ENCODE measurements at places on chromosomes 11 and 22. TPM values are rescaled to one million over a fixed set of nuclear protein-coding genes. Genes with fewer than 3 reads are reported as not detected.
A peak's percentile ranks its signal among the peaks of the same experiment; 100 is the strongest.

GRCh38 chr11:64559351-64560138 lies 31.5 kb upstream of the SLC22A12 start:
- no peak for ATAC-seq

The TMPRSS4 gene
- 0.50 TPM for total RNA-seq

DNA sequence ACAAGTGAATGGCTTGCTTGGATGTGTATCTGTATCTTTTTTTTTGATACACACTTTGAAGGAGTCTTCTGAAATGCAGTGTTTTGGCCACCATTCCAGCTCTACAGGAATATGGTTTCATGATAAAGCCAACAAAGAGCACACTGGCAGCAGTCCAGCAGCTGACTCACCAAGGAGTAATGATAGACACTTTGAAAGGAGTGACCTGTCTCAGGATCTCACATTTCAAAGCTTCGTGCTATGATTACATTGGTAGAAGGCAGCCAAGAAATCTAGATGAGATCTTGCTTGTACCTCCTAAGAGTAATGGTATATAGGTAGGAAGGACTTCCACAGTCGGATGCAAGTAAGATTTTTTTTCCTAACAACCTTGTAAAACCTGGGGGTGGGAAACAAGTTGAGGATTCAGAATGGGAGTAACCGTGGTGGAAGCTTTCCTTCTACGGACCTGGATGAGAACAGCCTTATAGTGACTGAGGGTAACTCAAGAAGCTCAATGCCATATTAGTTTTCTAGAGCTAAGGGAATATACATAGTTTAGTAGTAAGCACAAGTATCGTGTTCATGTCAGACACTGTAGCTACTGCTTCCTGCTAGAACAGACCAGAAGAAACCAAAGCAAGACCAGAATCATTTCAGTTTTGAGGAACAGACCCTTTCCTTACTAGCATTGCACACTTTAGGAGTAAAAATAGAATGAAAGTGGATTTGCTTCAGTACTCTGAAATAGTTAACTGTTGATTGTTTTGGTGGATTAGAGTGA lies 25.0 kb downstream of the MTMR3 start:
- peak; percentile 77 for ATAC-seq

DNA sequence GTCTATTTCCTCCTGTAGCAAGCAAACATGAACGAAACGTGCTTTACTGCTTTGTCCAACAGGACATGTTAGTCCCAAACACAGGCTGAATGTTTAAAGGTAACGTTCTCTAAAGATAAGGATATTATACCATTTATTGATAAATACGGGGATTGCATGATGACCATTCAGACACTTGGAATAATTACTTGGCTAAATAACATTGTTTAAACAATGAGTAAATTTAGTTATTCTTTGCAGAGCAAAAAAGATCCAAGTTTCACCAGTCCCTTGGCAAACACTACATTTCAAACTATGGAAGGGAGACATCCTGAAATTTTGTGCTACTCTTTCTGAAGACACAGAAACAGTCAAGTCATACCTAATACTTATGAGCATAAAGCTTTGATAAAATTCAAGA lies 88.0 kb downstream of the ZNF280B start:
- ATAC-seq: no peak

- no peak for ATAC-seq
Measured at GRCh38 chr11:68609761-68610160, 74.6 kb upstream of the GAL start.

DNA sequence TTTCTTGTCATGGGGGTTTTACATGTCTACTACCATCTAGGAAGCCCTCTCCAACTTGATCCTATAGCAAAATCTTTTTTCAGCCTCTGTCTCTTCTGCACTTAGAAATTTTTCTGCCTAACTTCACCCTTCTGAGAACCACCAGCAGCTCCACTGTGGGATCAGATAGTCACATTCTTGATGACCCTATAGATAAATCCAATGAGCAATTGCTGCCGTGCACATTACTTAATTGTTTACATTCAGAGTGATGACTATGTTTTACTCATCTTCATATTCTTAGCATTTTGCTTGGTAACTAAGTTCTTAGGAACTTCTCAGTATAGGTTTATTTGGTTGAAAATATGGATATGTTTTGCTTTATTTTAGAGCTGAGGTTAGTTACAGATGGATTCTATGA lies 12.4 kb upstream of the ETS1 start:
- no peak for ATAC-seq

The STK33 gene
- total RNA-seq: 3.5 TPM

GRCh38 chr11:110159476-110159875 lies 66.3 kb downstream of the ZC3H12C start:
- ATAC-seq: no peak

DNA sequence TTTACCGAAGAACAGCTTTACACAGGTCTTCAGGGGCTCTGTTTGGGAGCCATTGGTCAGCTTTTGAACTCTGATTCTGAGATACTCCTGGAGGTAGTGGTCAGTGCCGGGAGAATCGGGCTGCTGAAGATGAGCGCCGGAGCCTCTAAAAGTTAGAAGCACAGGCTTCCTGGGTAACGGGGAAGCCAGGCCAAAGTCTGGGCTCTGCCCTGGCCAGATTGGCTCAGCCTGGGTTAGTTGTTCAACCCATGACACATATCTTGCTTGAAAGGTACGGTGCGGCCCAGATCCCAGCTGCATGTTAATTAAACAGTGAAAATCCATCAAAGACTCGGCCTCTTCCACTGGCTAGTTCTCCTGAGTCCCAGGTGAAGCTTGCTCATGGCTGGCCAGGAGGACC lies 18.0 kb downstream of the PARVA start:
- ATAC-seq: no peak

- no peak for ATAC-seq
Measured at GRCh38 chr11:111086058-111086457, 159.5 kb upstream of the POU2AF2 start.

Measured in motor neuron (in vitro differentiated cells).